Hippocampal formation (tissue), 2 donors: ENCODE measurements at places on chromosomes 12 and 14.

DNA sequence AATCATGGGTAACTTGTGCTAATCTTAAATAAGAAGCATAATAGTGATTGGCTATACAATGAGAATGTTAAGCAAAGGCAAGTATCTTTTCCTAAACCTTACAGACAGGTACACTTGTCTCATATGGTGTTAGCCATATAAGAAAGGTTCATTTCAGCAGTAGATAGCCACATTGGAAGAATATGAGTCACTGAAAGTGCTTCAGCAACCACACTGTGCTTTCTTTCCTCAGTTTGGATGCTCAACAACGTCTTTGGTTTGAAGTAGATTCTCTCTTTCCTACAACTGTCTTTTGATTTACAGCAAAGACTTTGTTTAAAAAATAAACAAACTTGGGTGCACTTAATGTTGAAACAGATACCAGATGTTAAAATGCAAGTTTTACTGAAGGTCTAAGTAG is 8.9 kb downstream of the DDHD1 start:
- no peak for DNase-seq

DNA sequence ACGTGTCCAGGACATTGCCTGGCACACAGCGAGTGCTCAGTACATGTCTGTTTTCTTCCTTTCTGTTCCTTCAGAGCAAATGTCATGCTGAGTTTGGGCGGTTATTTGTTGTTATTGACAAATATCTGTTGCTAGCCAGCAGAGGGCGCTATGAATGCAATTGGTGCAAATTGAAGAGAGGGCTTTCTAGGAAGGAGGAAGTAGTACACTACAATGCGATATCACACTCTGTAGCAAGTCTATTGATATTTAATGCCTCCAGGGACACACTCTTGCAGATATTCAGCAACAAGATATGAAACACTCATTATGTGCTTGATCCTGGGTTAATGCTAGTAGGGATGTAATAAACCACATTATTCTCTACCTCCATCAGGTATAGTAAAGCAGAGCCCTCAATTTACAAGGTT is 267.3 kb upstream of the SRRM4 start:
- peak; percentile 44 for DNase-seq

- DNase-seq, result no peak
Observed at GRCh38 chr14:99524091-99524661, 43.0 kb downstream of the CCNK start.

- no peak for DNase-seq
Observed at GRCh38 chr14:83826838-83827237, 1703.1 kb upstream of the FLRT2 start.

DNA sequence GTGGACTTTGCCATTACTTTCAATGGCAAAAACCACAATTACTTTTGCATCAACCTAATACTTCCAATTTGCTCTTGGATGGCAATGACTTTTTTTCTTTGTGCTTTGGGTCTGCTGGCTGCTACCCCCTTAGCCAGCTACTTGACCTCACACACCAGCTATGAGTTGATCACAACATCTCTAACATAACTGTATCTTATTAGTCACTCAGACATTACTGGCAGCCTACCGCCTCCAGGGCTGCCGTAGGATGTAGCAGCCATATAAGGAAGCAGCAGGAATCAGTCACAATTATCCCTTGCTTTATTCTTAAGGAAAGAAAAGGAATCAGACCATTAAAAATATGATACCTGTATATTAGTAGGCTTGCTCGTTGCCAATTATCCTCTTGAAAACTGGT is 260.5 kb downstream of the ADAMTS20 start:
- no peak for DNase-seq

GRCh38 chr12:124804011-124804621 is 59.5 kb downstream of the SCARB1 start:
- DNase-seq, result no peak

DNA sequence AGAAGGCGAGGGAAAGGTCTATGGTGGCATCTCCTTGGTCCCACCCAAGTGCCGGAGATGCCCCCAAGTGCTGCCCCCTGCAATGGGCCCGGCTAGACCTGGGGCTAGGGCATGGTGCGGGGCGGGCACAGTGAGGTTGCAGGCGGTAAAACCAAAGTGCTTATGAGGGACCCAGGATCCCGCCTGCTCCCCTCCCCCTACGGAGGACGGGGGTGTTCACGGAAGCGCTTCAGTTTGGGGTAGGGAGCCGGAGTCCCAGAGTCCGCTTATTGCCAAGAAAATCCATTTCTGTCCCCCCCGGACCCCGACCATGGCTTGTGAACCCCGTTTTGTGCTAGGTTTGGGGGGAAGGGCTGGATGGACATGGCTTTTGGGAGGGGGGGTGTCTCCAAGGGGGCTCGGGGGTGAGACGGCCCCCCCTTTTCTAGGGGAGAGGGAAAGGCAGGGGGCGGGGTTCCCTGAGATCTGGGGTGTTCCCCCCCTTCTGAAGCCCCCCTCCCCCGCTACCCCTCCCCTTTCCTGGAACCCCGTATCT is 5.4 kb upstream of the GPR84 start:
- no peak for DNase-seq

GRCh38 chr12:103930787-103931735 is 851 bp downstream of the HSP90B1 start:
- peak; percentile 2 for DNase-seq

DNA sequence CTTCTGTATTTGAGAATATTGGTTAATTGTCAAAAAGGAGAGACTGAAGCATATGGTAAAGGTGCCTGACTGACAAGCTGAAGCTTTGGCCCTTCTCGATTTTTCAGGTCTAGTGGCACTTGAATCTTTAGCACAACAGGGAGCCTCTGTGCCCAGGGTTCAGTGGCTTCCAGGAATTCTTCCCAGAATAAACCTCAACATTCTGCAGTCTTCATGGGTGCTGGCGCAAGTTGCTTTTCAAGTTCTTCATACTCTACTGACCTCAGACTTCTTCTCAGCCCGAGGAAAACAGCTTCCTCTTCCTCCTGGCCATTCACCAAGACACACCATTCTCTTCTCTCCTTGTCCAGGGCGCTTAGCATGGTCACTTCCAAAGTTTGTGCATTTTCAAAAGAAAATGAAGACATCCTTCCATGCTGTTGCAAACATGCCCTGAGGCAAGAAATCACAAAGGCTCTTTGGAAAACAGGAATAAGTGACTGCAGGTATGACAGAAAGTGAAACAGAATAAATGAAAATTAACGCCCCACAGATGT is 89.9 kb downstream of the MGST1 start:
- DNase-seq, result no peak

- no peak for DNase-seq
Observed at GRCh38 chr12:56103823-56104108, 593 bp upstream of the PA2G4 start.

GRCh38 chr14:58944343-58944967 is 244.0 kb upstream of the DAAM1 start:
- no peak for DNase-seq

GRCh38 chr14:77746064-77746702 is 14.8 kb downstream of the SNW1 start:
- DNase-seq, result no peak

GRCh38 chr14:52154992-52155650 is 86.3 kb upstream of the NID2 start:
- DNase-seq, result no peak

DNA sequence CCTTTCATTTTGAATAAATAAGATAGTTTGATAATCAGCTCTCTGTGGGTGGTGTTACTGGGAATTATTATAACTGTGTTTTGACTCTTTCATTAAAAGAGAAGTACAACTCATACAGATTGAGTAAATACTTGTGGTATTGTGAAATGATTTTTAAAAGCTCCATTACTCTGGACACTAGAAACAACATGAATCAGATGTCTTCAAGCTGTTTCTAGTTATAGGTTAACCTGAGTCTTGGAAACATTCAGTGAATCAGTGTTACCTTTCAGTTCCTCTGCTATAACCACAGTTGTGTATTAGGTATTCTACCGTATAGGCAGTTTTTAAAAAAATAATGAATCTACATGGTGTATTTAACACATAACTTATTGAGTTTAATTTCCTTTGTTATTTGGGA is 128.4 kb upstream of the SSTR1 start:
- DNase-seq, result no peak

DNA sequence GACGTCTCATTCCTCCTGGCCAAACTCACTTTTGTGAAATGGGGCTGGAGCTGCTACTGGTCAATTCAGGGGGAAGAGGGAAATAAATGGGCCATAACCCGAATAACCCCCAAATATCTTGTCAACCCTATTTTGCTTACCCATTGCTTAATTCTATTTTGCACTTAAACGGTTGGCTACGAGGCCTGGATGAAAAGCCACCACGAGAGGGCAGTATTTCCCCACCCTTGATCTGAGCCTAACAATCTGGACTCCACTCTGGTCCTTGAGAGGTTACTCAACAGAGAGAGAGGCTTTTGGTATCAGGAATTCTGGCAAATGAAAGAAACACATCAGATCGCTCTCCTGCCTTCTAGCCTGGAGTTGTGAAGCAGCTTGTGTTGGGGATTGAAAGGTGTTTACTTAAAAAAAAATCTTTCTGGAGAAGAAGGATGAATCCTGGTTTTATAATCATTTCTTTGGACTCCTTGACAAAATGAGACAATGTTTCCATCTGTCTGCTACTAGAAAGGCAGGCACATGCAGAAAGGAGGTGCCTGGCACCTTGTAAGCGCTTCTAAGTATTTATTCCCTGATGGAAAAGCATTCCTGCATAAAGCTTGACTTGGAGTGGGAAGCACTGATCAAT is 22.4 kb upstream of the FBXO21 start:
- DNase-seq, result peak; percentile 60

- no peak for DNase-seq
Observed at GRCh38 chr12:104751120-104751519, 207.0 kb downstream of the SLC41A2 start.

DNA sequence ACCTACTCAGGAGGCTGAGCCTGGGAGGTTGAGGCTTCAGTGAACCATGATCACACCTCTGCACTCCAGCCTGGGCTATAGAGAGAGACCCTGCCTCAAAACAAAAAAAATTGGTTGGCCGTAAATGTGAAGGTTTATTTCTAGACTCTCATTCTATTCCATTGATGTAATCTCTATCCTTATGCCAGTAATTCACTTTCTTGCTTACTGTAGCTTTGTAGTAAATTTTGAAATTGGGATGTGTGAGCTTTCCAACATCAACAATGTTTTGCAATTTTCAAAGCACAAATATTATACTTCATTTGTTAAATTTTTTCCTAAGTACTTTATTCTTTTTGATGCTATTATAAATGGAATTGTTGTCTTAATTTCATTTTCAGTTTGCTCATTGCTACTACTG is 24.6 kb downstream of the LIN52 start:
- no peak for DNase-seq

GRCh38 chr12:111451232-111451631 is 45.5 kb downstream of the SH2B3 start:
- no peak for DNase-seq

- DNase-seq, result no peak
Observed at GRCh38 chr12:106769546-106769945, 4.9 kb upstream of the RIC8B start.

DNA sequence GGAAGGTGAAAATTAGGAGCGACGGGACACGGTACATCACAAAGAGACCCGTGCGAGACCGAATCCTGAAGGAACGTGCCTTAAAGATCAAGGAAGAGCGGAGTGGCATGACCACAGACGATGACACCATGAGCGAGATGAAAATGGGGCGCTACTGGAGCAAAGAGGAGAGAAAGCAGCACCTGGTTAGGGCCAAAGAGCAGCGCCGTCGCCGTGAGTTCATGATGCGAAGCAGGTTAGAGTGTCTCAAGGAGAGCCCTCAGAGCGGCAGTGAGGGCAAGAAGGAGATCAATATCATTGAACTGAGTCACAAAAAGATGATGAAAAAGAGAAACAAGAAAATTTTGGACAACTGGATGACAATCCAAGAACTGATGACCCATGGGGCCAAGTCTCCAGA is 385.3 kb downstream of the PDZRN4 start:
- DNase-seq, result no peak

DNA sequence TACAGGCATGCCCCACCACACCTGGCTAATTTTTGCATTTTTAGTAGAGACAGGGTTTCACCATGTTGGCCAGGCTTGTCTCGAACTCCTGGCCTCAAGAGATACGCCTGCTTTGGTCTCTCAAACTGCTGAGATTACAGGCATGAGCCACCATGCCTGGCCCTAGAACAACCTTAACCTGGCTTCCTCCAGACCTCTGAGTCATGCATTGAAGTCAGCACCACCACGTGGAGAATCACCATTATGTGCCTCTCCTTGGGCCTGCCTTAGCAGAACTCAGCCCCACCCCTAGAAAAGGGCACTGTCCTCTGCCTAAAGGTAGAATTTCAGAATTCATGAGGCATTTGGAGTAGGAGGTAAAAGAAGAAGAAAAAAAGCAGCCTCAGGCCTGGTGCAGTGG is 49.0 kb downstream of the LIMA1 start:
- DNase-seq, result no peak

GRCh38 chr14:100028990-100029677 is 36.1 kb upstream of the EVL start:
- no peak for DNase-seq

DNA sequence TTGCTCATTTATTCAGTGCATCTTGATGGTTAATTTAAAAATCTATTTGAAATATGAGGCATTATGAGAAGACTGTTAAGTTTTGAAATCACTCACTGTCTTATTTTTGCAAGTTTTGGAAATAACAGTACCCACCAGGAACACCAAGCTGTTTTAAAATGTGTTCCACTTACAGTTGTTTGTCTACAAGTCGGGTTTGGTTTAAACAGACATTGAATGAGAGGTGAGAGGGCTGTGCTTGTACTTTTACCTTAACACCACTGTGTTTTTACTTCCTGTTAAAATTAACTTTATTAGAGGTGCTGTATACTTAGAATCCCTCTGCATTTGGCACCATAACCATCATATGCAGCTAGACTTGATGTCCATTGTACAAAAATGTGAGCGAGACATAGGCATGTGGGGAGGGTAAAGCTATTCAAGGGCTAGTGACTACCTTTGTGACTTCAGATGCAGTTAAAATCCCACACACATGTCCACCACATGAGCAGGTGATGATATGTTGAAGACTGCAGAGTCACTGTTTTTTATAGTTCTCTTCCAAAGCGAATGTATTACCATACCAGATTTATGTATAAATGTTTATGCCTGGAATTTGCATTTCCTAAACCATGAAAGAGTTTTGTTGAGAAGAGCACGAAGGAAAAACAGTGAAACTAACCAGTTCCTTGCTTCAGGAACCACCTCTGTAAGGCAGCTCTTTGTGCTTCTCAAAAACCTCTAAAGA is 12.9 kb downstream of the ELK3 start:
- no peak for DNase-seq

GRCh38 chr14:93104961-93105360 is 10.8 kb downstream of the ITPK1 start:
- no peak for DNase-seq

GRCh38 chr12:124754949-124755800 is 108.5 kb downstream of the SCARB1 start:
- DNase-seq, result peak; percentile 84

DNA sequence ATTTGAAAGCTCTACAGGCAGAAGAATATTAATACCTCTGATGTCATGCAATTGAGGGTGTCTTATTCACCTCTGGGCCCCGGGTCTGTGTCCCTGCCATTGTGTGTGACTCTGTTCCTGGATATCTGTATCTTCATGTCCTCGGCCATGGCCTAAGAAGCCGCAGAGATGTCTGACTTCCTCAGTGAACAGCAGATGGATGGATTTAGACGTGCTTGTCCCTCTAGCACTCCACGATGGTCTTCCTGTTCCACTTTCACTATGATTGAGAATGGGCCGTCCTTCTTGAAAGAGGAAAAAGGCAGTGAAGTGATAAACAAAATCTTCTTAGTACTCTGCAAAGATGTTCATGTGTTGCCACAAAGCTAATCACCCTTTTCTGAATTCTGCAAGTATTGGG is 217.4 kb downstream of the SLC41A2 start:
- DNase-seq, result peak; percentile 31

- no peak for DNase-seq
Observed at GRCh38 chr14:73613046-73613383, 698 bp downstream of the ACOT6 start.

- peak; percentile 55 for DNase-seq
Observed at GRCh38 chr14:77043177-77043983, 14.9 kb upstream of the IRF2BPL start.
